ENCODE measurements at places on chromosomes 2 and 18.

DNA sequence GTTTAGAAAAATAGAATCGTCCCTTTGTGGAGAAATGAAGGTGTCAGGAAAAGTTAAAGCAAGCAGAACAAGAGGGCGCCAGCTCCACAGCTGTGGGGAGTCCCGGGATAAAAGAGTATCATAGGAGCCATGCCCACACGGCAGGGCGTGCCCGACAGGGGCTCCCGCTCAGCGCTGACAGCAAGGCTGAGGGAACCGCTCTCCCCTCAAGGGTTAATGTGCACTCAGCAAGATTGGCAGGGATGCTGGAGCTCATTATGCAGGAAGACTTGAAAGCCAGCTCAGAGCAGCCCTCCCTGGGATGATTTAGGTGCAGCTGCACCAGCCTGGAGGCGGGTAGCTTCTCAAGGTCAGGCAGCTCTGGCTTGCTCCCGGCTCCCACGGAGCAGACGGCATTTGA is 500.2 kb downstream of the EIPR1 start:
- DNase-seq, result no peak

GRCh38 chr2:113888641-113889470 is 1.0 kb upstream of the ACTR3 start:
- no peak for DNase-seq

GRCh38 chr2:55581435-55581834 is 36.0 kb downstream of the PPP4R3B start:
- DNase-seq, result no peak

DNA sequence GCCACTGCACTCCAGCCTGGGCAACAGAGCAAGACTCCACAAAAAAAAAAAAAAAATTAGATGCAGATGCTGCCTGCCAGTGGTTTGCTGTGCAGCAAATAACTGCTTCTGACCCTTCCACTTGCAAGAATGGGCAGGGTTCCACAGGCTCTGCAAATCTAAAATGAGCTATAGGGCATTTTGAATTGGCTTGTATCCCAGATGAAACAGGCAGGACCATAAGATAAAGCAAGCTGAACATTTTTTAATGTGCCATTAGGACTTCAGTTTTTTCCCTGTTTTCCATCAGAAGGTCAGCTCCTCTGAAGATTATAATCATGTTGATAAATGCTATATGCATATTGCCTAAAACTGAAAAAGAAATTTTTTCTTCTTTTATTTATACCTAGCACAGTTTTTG is 15.7 kb upstream of the FZD7 start:
- DNase-seq, result no peak

GRCh38 chr2:7867867-7868266 is 814.0 kb upstream of the ID2 start:
- DNase-seq, result no peak

DNA sequence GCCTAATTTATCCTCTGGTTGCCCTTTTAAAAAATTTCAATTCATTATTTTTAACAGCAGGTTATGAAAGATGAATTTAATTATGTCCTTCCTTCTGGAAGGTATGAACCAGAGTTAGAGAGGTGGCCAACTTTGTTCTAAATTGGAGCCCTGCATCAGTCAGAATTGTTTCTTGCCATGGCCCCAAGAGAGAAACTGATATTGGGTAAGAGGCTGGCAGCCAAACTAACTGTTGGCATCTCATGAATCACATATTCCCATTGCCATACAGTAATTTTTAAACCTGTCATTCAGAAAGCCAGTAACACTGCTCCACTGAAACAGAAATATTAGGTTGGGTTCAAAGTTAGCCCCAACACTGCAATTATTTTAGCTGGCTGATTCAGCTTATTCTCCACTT is 67.4 kb downstream of the SMAD2 start:
- no peak for DNase-seq

All from right lung (tissue), 10 donors.